ENCODE measurements at places on chromosomes 7 and 10.

DNA sequence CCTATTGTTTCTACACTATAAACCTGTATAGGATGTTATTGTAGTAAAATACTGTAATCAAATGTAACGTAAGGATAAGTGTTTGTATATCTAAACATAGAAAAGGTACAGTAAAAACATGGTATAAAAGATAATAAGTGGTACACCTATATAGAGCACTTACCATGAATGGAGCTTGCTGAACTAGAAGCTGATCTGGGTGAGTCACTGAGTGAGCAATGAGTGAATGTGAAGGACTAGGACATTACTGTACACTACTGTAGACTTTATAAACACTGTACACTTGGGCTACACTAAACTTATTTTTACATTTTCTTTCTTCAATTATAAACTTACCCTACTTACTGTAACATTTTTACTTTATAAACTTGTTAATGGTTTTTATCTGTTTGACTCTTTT lies 732.9 kb upstream of the LRRN3 start:
- no peak for DNase-seq

DNA sequence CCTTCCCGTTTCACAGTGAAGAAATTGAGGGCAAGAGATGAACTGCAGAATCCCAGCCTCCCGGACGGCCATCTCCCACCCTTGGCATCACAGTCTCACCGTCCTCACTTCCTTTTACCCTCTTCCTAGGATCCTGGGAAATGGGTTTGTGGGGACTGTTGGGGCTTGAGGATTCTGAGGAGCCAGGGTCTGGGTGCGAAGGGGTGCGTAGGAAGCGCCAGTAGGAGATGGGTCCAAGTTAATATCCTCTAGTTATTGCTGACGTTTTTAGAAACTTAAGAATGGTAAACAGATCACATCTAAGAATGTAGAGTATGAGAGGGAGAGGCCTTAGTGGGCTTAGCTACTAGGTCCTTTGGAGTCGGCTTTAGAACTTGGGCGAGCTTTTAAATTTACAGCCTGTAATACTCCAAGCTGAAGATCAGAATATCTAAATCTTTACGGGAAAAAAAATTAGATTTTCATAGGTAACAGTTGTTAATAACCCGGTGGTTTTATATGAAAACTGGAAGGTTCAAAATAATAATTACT lies 696 bp downstream of the MALSU1 start:
- DNase-seq, result peak; percentile 27

DNA sequence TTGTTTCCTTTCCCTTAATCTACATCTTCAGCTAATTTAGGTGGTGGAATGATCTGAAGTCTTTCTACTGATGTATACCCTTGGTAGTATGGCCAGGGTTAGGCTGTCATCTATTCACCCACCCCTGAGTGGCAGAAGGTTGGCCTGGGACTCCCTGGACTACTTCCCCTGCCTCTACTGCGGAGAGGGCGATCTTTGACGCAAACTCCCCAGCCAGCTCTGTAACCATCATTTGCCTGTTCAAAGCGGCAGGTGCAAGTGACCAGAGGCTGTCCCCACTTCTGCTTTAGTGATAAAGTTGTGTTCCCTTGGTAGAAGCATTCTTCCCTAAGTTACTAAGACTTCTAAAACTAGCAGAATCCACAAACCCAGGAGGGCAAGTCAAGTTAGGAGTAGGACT lies 70.8 kb upstream of the UNC5B start:
- no peak for DNase-seq

GRCh38 chr7:20224025-20224424 lies 6.8 kb upstream of the MACC1 start:
- no peak for DNase-seq

- no peak for DNase-seq
Measured at GRCh38 chr10:50469778-50470193, 154.0 kb downstream of the SGMS1 start.

GRCh38 chr10:72370201-72370722 lies 15.5 kb upstream of the DNAJB12 start:
- no peak for DNase-seq

DNA sequence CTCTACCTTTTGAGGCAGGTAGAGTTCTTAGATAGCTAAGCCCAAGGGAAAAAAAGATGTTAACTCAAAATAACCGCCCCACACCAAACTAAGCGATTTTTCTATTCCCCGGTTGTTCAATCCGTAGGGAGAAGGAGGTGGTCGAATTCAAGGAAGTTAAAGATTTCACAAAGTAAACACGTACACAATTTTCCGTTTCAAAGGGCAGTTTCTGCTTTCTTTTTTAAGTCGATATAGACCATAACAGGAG lies 842 bp downstream of the KBTBD2 start:
- DNase-seq, result no peak

DNA sequence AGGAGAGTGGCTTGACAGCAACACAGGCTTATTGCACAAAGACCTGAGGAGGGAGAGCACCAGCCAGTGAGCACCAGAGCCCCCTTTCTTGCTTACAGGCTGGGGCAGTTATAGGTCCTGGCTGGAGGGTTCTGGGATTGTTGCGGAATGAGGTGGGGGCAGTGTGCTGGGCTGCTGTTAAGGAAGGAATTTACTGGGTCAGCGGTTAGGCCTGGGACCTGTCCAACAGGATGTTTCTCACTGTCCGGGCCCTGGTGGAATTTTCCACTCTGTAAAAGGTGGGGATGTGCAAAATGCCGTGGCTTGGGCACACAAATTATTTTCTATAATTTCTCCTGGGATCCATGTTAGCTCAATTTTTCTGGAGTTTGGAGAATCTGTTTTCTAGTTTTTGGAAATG lies 757.3 kb downstream of the TYW1 start:
- no peak for DNase-seq

- DNase-seq, result no peak
Measured at GRCh38 chr7:46565253-46566096, 644.4 kb upstream of the IGFBP3 start.

DNA sequence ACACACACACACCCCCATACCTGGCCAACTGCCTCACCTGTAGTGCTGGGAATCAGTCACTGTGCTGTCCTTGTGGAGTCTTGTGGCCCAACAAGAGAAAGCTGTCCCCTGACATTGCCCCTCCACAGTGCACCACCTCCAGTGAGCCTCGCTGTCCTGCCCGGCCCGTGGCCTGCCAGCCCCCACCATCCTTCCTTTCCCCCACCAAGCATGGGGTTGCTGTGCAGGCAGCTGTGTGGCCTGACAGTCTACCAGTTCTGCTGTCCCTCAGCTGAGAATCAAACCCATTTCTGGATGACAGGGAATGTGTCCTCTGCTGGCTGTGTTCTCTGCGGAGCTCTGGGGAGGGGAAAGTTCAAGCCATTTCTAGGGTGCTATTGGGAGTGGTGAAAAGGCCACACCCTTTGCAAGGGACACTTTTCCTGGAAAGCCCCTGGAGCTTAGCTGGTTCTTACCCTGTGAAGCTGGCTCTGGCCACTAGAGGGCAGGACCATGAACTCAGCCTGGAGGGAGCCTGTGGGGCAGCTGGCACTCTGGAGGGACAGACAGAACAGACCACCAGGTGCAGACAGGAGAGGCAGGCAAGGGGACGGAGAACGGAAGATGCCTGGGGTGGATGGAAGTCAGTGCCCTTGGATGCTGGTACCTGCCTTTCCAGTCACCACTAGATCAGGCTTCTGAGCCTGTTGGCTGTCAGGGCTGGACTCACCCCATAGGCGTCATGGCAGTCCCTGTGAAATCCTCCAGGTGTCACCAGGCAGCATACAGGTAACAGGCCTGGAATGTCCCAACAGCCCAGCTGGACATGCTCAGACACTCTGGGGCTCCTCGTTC lies 10.5 kb upstream of the MTPAP start:
- DNase-seq, result peak; percentile 75

Measured in activated CD4-positive, alpha-beta T cell treated with anti-CD3 and anti-CD28 coated beads for 48 hours (primary cell).